ENCODE measurements at places on chromosomes 12 and 14.
A peak's percentile ranks its signal among the peaks of the same experiment; 100 is the strongest.

DNA sequence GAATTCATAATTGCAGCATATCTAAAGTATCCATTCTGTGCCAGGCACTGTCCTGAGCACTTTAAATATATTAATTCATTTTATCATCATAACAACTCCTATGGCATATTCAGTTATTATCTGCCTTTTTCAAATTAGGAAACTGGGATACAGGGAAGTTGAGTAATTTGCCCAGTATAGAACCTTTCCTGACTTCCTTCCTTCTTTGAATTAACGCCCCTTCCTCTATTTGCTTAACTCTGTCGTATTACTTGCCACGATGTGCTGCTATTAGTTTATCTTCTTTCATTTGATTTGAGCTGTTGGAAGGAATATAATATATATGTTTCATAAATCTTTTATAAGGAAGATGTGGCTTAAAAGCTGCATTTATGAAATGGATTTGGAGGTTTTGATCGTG is 25.4 kb upstream of the FAM177A1 start:
- no peak overlapping the region for H3K27ac ChIP-seq
- no peaks in the 10 kb centered on the region for H3K27me3 ChIP-seq
- H3K4me1 ChIP-seq = no peaks in the 10 kb centered on the region
- no peak overlapping the region for H3K4me3 ChIP-seq
- no peaks in the 10 kb centered on the region for H3K36me3 ChIP-seq

GRCh38 chr14:101087614-101088394 is 184.3 kb upstream of the RTL1 start:
- H3K36me3 ChIP-seq = no peaks in the 10 kb centered on the region
- no peaks in the 10 kb centered on the region for H3K4me1 ChIP-seq
- DNase-seq = peak; percentile 39
- no peaks in the 10 kb centered on the region for H3K27me3 ChIP-seq
- no peak overlapping the region for H3K27ac ChIP-seq

DNA sequence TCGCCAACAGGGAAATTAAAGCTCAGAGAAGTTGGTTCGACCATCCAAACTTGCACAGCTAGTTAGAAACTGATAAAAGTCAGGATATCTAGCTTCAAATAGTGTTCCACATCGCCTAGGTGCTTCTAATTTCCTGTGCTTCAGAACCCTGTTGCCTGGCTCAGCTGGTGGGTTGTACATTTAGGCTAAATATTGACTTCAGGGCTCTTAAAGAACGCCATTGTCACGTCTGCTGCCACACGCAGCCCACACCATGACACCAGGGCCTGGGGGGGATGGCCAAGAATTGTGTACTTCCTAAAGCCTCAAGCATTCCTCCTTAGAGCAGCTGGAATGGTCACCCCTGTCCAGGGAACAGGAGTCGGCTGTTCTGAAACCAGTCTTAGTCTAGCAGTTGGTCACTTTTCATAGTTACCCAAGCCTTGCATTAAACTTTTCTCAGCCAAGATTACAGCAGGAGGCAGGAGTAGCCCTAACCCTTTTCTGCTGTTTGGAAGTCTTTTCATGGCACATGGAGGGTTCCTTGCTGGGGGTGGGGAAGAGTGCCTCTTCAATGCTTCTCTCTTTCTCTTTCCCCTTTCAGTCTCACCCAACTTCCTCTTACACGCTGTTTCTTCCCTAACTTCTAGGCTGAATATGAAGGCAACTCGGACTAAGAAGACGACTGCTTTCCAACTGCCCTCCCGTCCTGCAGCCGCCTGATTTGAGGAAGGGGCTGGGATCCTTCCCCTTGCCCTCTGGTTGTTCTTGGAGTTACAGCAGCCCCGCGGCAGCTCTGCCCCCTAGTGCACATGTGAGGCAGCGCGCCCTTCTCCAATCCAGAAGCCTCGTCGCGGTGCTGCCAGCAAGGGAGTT is 17.1 kb downstream of the FOS start:
- peaks cover 3% of the 10 kb centered on the region for H3K4me1 ChIP-seq
- H3K36me3 ChIP-seq = no peaks in the 10 kb centered on the region
- H3K27ac ChIP-seq = peak overlapping the region; percentile 40
- no peaks in the 10 kb centered on the region for H3K27me3 ChIP-seq
- H3K4me3 ChIP-seq = no peak overlapping the region
- no peak for DNase-seq

DNA sequence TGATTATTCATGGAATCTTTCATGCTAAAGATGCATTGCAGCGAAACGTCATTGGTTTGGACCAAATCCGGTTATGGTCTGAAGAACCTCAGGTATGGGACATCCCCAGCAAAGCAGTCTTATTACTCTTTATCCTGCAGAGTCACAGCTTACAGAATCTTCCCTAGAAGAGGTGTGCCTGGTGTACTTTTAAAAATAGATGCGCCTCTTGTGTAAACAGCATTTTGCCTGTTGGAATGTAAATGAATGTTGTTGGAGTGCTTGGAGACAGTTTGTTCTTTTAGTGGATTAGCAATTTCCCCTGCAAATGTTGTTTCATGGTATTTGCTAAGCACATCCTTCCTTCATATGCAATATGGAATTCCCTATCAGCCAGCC is 242.5 kb downstream of the ZFP36L1 start:
- H3K27ac ChIP-seq = no peak overlapping the region
- no peak for DNase-seq
- no peaks in the 10 kb centered on the region for H3K27me3 ChIP-seq
- peaks cover 6% of the 10 kb centered on the region for H3K4me1 ChIP-seq

DNA sequence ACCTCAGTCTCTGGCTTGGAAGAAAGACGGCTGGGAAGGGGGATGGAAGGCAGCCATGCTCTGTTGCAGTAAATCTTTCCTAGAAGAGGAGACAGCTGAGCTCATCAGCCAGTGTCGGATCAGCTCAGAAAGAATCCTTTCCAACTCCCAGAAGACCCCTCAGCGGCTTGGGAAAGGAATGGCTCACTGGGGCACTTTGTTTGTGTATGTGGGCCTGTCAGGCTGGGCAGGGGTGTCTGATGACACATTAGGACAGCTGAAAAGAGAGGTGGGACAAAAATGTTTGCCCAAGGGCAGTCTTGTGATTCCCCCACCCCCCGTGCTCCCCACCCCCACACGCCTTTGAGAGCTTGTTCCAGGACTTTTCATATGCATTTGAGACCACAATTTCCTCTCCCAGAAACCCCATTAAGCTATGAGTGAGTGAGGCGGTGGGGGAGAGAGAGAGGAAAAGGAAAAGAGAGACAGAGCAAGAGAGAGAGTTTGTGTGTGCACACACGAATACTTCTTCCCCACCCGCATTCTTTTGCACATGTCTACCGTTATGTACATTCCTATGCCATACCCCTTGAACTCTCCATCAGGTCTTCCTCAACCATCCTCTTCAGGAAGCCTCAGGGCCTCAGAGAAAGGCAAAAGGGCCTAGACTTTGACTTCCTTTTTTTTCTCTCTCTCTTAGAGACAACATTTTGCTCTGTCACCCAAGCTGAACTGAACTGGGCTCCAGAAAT is 198.9 kb downstream of the ZFP36L1 start:
- H3K4me3 ChIP-seq = no peak overlapping the region
- H3K36me3 ChIP-seq = no peaks in the 10 kb centered on the region
- H3K27ac ChIP-seq = no peak overlapping the region

- peaks cover 7% of the 10 kb centered on the region for H3K4me1 ChIP-seq
- peak overlapping the region; percentile 97 for H3K4me3 ChIP-seq
- no peak for DNase-seq
- no peaks in the 10 kb centered on the region for H3K27me3 ChIP-seq
- peak overlapping the region; percentile 91 for H3K27ac ChIP-seq
- H3K36me3 ChIP-seq = peaks cover 12% of the 10 kb centered on the region
These were observed 679 bp upstream of the SAV1 start for GRCh38 chr14:50668826-50669143.

DNA sequence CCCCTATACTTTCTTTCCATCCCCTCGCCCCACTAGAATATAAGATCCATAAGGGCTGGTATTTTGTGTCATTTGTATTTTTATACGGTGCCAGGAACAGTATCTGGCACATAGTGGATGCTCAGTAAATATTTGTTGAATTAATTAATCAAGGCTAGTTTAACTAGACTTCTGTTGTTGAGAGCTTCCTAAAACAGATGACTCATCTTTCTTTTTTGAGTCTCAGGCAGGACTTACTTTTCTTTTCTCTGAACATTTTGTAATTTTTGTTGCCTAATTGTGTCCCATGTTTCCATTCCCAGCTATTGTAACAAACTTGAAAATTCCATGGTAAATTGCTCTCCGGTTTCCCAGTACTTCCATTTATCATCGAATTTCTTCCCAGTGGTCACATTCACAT is 16.7 kb downstream of the STK38L start:
- H3K4me1 ChIP-seq = no peaks in the 10 kb centered on the region
- H3K4me3 ChIP-seq = no peak overlapping the region
- DNase-seq = no peak

GRCh38 chr14:98290596-98290995 is 981.4 kb downstream of the BCL11B start:
- H3K4me3 ChIP-seq = no peak overlapping the region
- DNase-seq = no peak
- no peaks in the 10 kb centered on the region for H3K4me1 ChIP-seq

GRCh38 chr14:92755495-92755894 is 7.1 kb upstream of the LGMN start:
- H3K4me3 ChIP-seq = no peak overlapping the region
- no peaks in the 10 kb centered on the region for H3K36me3 ChIP-seq

GRCh38 chr12:28539691-28540323 is 349.6 kb downstream of the CCDC91 start:
- no peaks in the 10 kb centered on the region for H3K36me3 ChIP-seq
- H3K27me3 ChIP-seq = no peaks in the 10 kb centered on the region
- H3K4me3 ChIP-seq = no peak overlapping the region
- no peak for DNase-seq

DNA sequence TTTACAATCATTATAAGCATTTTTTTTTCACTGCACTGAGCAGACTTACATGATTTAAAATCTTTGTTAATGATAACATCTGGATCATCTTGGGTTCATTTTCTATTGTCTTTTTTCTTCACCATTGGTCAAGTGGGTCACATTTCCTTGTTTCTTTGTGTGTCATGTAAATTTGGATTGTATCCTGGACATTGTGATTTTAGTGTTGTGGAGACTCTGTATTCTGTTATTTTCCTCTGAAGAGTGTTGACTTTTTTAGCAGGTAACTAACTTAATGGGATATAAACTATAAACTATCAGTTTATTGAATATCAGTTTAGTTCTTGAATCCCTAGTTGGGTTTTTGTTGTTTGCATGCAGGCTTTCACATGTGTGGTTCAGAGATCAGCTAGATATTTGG is 4.0 kb upstream of the UNC79 start:
- H3K4me1 ChIP-seq = peaks cover 4% of the 10 kb centered on the region
- no peaks in the 10 kb centered on the region for H3K36me3 ChIP-seq
- H3K27ac ChIP-seq = no peak overlapping the region
- no peak overlapping the region for H3K4me3 ChIP-seq
- no peak for DNase-seq
- peaks cover 3% of the 10 kb centered on the region for H3K27me3 ChIP-seq

DNA sequence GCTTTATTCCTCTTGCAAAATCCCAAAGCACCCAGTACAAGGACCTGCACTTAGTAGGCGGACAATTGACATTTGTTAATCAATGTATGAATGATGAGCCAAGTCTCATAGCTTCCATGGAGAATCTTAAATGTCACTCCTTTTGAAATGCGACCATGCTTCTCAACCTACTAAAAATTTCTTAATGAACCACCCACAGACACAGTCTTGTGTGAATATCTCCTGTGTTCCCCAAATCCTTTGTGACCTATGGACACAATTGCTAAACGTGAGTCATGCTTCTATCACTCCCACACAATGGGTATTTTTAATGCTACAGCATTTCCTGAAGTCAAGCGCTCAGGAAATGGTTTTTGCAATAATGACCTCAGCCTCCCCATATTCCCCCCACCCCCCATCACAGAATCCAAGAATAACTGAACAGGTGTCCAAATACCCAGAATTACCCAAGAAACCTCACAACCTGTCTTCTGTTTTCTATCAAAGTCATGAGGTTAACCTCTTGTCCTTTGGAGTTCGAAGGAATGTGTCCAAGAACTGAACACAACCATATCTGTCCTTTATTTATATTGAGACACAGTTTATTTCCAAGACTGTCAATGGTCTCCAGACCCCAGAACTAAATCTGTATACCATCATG is 163.6 kb upstream of the PLEKHG7 start:
- no peak overlapping the region for H3K4me3 ChIP-seq
- H3K4me1 ChIP-seq = peaks cover 6% of the 10 kb centered on the region
- H3K27me3 ChIP-seq = no peaks in the 10 kb centered on the region

- peak within 1 kb of the TSS; percentile 99 for H3K4me3 ChIP-seq
- peak within 1 kb of the TSS; percentile 73 for H3K27ac ChIP-seq
- H3K4me1 ChIP-seq = peaks cover 9% of the 10 kb centered on the region
- no peaks in the 10 kb centered on the region for H3K36me3 ChIP-seq
These were observed at the start of gene SCN8A for GRCh38 chr12:51591016-51591901. Gene SCN8A (plus strand): TSS chr12:51591233. CDS start chr12:51662818, 71,585 bp downstream.

DNA sequence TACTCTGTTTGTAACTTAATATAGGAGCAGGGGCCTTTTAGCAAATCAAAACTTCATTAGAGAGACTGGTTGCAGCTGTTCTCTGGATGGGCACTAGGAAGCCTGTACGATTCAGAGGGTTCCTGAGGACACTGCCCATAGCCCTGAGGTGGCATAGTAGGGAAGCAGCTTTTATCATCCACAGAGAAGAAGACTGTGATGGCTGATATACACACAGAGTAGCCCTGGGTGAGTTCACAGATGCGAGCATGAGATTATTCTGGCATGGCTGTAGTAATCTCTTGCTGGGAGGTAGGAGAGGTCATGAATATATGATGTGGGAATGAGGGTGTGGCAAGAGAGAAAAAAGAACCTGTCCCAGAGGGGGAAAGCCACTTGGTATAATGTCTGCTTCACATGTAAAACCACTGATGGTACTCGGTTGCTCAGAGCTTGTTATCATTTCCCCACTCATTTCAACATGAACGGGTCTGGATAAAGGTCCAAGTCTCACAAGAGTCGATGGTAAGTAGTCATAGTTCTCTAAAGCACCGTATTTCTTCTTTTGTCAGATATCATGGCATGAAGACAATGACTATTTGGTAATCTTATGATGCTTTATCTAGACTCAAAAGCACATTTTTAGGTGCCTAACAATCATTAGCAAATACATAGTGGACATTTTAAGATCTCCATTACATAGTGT is 52.0 kb downstream of the PEBP1 start:
- no peak for DNase-seq
- H3K36me3 ChIP-seq = no peaks in the 10 kb centered on the region
- no peak overlapping the region for H3K4me3 ChIP-seq

DNA sequence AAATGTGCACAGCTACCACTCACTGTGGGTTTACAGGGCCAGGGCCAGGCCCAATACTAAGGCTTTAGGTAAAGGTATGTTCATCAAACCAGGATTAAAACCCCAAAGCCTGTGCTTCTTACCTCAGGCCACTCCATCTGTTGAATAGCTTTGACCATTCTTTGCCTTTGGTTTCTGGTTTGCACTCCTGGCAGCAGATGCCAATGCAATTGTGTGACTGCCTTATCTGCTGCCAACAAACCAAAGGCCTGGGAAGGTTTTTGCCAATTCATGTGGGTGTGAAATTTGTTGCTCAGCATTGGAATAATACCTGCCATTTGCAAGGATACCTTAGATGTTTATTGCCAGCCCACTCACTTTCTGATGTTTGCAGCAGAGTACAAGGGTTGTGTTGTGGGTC is 221.6 kb downstream of the C12orf75 start:
- DNase-seq = no peak
- no peak overlapping the region for H3K27ac ChIP-seq
- H3K36me3 ChIP-seq = no peaks in the 10 kb centered on the region
- H3K4me3 ChIP-seq = no peak overlapping the region
- no peaks in the 10 kb centered on the region for H3K4me1 ChIP-seq
- no peaks in the 10 kb centered on the region for H3K27me3 ChIP-seq

- no peaks in the 10 kb centered on the region for H3K36me3 ChIP-seq
- H3K27me3 ChIP-seq = no peaks in the 10 kb centered on the region
- DNase-seq = no peak
- H3K27ac ChIP-seq = no peak overlapping the region
- no peak overlapping the region for H3K4me3 ChIP-seq
These were observed 53.9 kb downstream of the ATF7 start for GRCh38 chr12:53572134-53572758.
